Activated CD8-positive, alpha-beta memory T cell treated with anti-CD3 and anti-CD28 coated beads, Interleukin-2, amount 10 ng/mL, durations not matched to agents 7 days and 5 days (primary cell): ENCODE measurements at places on chromosomes 16 and 17.

DNA sequence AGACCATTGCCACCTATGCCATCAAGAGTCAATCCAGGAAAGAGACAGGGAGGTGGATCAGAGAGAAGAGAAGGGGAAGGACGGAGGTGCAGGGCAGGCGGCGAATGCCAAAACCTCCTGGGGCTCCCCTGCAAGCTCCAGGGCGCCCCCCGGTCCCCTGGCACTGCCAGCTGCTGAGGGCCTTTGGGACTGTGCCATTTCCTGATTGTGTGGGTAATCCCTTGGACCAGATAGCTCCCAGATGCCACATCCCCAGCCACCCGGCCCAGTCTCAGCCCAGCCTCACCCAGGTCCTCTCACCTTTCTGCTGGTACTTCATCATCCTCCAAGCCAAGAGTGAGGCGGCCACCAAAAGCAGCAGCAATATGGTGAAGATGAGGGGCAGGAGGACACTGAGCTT lies 14.7 kb downstream of the CD300LF start:
- DNase-seq: no peak

- no peak for DNase-seq
Measured at GRCh38 chr16:8388684-8389083, 201.6 kb downstream of the TMEM114 start.

DNA sequence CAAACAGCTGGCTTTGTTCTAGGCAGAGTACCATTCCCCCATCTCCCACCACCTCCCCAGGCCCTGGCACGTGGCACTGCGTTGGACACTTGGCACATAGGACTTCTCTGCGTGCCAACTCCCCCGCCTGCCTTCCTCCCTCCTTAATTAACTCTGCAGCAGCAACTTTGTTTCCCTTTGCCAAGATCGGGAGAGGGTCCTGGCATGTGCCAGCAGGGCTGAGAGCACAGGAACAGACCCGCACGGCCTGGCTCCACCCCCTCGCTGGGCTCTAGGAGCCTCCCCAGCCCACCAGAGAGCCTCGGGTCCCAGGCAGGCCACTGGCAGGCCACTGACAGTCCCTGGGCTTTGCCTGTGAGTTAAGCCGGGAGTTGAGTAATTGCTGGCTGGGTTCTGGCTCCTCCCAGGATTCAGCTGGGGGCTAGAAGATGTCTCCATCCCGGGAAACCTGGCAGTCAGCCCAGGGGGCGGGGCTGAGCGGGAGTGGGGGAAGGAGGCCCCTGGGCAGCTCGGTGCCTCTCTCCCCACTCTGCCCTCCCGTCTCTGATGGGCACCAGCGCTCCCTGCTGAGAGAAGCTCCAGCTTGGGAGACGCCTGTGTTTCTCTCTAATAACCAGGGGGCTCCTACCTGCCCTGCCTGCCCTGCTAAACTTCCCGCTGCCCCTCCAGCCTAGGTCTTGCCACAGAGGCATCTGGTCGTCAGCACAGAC lies 224.0 kb upstream of the TNRC6C start:
- peak; percentile 38 for DNase-seq

- DNase-seq: no peak
Measured at GRCh38 chr17:49582055-49582722, 6.5 kb downstream of the NXPH3 start.

GRCh38 chr17:36001110-36001771 lies at the start of gene CCL15:
CCL15 (minus strand) TSS chr17:36001553; CDS start chr17:36001492, 61 bp downstream.
- DNase-seq: no peak

DNA sequence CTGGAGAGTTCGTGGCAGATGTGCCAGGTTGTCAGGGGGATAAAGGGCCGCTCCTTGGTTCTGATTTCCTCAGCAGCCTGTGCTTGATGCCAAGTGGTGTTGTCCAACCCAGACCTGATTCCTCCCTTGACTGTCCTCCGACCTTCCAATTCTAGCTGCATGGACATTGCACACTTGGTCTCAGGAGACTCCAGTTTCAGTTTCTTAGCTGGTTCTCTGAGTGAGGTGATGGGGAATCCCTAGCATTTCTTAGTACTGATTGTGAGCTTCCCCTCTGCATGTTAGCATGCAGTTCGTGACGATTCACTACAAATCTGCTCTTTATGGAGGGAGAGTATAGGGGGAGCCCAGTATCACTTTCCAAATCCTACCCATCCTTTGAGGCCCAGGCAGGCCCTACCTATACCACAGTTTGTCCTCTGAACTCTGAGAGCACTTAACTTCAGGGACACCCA lies 12.4 kb upstream of the CCR7 start:
- no peak for DNase-seq

GRCh38 chr17:9905902-9906301 lies 831 bp upstream of the RCVRN start:
- DNase-seq: no peak
